ENCODE measurements at places on chromosomes 7 and 10.

- no peak for DNase-seq
Measured at GRCh38 chr10:122103592-122103991, 114.6 kb downstream of the TACC2 start.

DNA sequence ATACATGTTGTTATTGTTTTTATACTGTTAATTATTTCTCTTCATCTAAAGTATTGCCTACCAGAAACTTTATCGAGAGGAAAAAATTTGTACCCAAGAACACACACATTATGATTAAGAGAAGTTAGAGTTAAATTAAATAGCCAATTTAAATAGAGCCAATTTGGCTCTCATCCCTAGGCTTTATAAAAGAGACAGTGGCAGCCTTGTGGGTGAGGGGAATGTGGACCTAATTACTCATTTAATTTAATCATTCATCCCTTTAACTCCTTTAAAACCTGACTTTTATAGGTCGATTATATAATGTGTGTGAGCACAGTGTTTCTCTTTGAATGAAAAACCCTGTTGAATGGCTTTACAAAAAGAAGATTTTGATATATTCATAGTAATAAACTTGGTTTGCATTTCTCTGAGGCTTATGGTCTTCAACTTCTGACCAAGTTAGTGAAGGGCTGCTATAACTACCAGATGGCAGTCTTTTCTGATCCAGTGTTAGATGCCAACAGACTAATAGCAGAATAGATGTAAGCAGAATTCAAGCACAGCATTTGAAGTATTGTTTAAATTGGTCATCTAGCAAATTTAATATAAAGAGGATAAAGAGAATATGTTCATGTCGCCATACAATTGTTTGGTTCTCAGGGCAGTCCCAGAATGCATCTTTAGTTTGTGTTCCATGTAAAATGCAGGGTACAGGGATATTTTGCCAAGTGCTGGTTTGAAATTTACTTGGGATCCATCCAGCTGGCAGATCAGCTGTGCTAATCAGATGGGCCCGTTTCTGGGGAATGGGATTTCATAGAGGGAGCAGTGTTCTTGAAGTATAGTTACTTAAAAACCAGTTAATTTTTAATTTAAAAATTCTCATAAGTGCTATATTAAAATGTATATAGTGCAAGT lies 25.3 kb downstream of the ADD3 start:
- no peak for DNase-seq

GRCh38 chr10:119679480-119679829 lies 28.3 kb downstream of the BAG3 start:
- DNase-seq, result no peak

DNA sequence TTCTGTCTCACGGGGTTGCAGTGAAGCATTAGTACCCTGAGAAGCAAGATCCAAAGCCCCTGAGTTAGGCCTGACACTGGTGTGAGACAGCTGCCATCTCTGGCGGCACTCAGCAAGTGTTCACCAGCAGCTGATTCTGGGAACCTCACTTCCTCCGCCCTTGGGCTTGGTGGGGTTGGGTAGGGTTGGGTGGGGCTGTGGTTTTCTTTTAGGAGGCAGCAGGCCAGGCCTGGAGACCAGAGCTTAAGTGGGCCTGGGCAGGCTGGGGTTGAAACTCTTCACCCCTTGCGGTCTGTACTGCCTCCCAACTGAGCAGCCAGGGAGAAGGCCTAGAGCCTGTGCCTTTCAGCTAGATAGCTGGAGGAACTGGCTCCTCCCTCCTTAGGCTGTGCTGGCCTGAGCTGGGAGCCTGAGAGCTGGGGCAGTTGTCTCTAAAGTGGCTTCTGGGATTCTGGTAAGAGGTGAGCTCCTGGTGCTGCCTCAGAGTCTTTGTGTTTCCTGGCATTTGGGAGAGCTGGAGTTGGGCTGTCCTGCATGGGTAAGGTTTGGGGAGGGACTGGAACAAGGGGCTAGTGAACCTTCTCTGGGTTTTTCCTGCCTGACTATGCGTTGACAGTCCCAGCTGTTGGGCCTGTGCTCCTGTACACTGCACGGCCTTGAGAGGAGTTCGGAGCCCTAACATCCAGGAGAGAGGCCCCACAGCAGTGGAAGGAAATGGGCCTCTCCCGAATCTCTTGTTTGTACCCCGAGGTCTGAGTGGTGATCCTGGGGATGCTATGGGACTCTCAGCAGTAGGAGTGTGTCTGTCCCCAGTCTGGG lies 5.1 kb downstream of the TSPAN14 start:
- peak; percentile 96 for DNase-seq

GRCh38 chr7:106657085-106657991 lies 3.6 kb downstream of the CCDC71L start:
- DNase-seq, result no peak

DNA sequence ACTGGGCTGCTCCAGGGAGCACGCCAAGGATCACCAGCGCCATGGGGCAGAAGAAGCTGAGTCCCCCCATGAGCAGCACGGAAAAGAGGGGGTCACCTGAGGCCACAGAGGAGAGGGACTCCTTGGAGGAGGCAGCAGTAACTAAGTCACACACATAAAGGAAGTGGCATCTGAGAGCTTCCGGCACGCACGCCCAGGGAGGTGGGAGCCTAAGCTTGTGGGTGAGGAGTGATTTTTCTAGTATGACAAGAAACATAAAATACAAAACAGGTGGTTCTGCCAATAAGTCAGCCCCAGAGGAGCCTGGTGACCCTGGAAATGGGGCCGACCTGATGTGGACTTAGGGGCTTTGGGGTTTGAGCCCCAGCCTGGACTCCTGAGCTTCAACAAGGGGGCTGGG lies 60.8 kb downstream of the CARD11 start:
- no peak for DNase-seq

DNA sequence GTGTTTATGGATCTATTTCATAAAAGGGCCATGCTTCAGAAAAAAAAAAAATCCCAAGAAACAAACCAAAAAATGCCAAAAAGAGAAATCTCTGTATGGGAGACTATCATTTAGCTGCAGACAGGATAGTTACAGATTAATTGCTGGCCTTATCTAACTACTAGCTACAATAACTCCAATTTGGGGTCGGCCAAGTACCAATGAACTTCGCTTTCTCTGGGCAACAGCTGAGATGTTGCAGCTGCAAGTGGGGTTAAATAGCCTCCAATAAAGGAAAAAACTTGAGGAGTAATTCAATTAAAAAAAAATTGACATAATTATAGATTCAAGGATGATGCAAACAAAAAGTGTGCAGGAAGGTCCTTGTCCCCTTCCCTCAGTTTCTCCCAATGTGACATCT lies 73.6 kb downstream of the PFKFB3 start:
- DNase-seq, result no peak

GRCh38 chr10:62915158-62915557 lies 99.0 kb upstream of the EGR2 start:
- DNase-seq, result no peak

DNA sequence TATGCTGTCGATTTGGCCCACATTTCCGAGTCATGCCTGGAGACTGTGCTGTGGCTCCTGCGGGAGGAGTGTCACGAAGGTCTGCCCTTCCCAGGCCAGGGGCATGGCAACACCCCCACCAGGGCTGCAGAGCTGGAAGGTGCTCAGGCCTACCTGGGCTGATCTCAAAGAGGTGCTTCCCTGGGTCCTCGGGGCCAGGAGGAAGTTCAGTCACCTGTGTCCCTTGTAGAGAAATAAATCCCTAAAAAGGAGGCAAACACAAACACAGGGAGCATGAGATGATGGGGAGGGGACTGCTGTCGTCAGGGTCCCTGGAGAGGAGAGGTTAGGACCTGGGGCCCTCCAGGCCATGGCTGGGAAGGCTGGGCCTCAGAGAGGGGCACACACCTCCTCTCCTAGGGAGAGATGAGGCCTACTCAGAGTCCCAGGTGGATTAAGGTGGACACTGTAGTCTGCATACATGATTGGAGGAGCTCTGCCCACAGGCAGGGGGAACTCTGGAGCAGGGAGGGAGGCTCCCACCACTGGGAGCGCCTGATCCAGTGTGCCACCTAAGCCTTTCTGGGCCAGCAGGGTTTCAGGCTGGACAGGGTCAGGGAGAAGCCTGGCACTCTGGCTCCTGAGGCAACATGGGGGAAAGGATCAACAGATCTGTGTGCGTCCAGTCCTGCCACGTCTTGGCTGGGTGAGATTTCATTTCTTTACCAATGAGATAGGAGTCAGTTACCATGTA lies 49.4 kb downstream of the ARHGAP22 start:
- DNase-seq, result no peak

DNA sequence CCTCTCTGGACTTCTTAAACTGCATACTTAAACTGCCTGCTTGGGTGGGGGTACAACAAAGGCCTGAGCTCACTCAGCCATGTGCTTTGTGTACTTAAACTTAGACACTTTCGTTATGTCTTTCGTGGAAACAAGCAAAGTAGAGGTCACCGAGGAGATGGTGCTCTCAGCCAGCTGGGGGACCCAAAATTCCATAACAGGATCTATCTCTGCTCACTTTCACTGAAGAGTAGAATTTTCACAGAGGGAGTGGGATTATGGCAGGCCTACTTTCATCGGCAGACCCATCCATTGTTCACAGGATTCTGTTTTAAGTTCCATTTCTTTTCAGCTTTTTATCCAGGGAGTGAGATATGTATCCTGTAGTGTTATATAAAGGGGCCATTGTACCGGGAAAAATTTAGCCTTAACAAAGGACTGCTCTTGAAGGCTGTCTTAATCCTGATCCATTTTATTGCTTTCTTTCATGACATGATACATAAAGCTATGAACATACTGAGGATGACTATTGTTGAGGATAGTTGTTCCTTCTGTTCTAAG lies 370.0 kb upstream of the GHITM start:
- DNase-seq, result no peak

GRCh38 chr10:25493122-25493893 lies 318.5 kb downstream of the GPR158 start:
- DNase-seq, result no peak

DNA sequence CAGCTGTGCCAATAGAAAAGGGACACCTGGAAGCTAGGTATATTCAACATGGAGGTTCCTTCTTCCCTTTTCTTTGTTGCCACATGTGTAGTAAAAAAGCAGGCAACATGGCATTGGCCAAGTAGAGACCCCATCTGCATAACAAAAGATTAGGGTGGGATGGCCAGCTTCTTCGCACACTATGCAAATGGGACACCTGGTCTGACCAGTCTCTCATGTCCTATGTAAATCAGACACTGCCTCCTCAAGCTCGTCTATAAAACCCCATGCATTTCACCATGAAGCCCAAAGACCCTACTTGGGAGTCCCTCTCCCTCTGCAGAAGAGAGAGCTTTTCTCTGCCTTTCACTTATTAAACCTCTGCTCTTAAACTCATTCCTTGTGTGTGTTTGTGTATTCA lies 53.9 kb downstream of the MYL10 start:
- DNase-seq, result no peak

- peak; percentile 42 for DNase-seq
Measured at GRCh38 chr10:122034149-122034756, 45.3 kb downstream of the TACC2 start.

- DNase-seq, result no peak
Measured at GRCh38 chr10:111084366-111085255, 7.8 kb downstream of the ADRA2A start.

GRCh38 chr10:114281006-114281405 lies 42.0 kb downstream of the VWA2 start:
- no peak for DNase-seq

DNA sequence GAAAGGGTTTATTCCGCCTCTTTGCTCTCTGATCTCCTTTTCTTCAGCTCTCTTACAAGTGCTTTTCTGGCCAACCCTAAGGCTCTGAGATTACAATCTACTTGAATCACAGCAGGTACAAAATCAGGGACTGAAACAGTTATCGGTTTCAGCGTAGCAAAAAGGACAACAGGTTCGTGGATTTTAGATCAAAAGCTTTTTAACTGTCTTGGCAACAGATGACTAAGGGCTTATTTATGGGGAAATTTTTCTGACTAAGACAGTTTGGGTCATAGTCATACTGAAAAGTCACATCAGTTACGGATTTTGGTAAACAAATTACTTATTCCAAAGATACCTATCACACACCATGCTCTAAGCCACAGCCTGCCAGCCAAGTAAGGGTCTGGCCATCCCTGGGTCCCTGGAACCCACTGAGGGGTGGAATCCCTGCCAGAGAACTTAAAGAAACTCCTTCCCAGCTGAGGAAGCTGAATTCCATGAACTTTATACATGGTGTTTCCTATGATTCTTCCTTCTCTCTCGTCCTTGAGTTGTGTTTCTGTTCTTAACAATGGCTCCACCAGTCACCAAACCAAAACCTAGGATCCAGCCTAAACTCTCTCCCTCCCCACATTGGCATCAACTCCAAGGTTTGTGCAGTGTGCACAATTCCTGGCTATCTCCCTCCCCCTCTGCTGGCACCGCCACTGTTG lies 169.3 kb downstream of the FAM107B start:
- peak; percentile 29 for DNase-seq

- DNase-seq, result no peak
Measured at GRCh38 chr10:31347705-31348104, 28.7 kb downstream of the ZEB1 start.

DNA sequence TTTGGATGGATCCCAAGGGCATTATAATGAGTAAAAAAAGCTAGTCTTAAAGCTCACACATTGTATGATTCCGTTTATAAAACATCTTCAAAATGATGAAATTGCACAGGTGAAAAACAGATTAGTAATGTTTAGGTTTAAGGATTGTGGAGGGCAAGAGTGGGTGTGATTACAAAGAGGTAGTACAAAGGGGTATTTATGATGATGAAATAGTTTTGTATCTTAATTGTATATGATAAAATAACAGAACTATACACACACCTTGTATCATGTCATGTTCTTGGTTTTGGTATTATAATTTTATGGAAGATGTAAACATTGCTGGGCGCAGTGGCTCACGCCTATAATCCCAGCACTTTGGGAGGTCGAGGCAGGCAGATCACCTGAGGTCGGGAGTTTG lies 2.8 kb upstream of the SSC4D start:
- no peak for DNase-seq

- no peak for DNase-seq
Measured at GRCh38 chr10:132645630-132646442, 108.2 kb downstream of the INPP5A start.

- peak; percentile 32 for DNase-seq
Measured at GRCh38 chr10:526651-527312, 162.7 kb downstream of the DIP2C start.

DNA sequence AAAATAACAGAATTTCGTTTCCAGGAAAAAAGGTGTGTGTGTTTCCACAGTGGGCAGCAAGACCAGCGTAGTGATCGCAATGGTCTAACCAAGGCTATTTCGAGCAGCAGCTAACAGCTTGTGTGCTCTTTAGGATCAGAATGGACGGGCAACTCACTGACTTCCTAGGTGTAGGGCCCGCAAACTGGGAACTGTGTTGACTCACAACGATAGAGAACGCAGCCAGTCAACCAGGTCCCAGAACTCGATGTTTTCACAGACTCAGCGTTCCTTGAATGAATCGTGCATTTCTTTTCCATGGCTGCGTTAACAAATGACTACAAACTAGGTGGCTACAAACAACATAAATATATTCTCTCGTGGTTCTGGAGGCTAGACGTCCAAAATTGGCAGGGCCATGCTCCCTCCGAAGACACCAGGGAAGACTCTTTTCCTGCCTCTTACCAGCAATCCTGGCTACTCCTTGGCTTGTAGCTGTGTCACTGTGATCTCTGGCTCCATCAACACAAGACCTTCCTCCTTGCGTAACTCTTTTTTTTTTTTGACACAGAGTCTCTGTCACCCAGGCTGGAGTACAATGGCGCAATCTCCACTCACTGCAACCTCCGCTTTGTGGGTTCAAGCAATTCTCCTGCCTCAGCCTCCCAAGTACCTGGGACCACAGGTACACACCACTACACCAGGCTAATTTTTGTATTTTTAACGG lies 39.1 kb downstream of the PODXL start:
- peak; percentile 69 for DNase-seq
